ENCODE measurements at places on chromosomes 7 and 10.

DNA sequence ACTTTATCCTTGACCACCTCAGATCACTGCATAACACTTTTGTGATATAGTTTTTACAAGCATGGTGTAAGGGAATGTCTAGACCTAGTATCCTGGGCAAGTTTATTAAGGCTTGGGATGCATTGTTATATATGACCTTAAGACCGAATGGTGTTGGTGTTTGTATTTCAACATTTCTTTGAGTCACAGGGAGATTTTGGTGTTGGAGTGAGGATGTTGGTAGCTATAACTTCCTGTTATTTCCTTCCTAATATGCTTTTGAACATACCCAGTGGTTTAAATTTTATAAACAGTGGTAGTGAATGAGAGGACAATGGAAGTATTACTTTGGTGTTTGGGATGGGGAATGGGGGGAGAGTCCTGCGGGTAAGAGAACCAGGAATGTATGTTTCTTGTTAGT, 2.6 kb downstream of the EXOC4 start:
- no peak for DNase-seq

GRCh38 chr7:47765373-47765979, 182.8 kb downstream of the PKD1L1 start:
- no peak for DNase-seq

DNA sequence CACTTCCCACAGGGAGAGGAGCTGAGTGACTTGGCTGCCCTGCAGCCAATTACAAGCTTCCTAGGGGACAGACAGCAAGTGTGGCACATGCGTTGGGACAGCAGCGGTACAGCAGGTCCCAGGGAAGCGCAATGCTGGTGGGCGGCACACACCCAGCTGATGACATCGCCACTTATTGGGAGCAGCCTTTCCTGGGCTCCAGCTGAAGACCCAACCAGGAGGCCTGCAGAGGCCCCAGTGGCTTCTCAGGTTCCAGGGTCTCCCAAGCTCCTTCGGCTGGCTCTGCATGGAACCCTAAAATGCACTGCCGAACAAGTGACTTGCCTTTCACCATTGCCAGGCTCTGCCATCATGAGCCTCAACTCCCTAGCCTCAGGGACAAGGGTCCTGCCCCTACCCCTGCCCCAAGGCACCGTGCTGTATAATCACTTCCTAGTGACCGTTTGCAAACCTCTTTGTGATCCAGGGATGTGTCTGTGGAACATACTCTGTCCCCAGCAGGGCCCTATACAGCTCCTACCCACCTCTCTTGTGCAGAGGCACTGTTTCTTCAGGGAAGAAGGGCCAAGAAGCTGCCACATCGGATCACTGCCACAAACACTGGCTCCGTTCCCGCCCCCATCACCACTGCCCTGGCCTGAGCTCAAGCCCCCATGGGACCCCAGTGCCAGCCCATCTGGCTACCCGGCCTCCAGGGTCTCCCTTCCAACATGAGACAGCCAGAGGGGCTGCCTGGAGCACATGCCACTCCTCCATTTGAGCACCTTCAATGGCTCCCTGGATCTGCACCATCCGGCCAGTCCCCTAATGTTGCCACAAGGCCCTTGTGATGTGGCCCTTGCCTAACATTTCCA, 19.3 kb upstream of the SLIT1 start:
- no peak for DNase-seq

DNA sequence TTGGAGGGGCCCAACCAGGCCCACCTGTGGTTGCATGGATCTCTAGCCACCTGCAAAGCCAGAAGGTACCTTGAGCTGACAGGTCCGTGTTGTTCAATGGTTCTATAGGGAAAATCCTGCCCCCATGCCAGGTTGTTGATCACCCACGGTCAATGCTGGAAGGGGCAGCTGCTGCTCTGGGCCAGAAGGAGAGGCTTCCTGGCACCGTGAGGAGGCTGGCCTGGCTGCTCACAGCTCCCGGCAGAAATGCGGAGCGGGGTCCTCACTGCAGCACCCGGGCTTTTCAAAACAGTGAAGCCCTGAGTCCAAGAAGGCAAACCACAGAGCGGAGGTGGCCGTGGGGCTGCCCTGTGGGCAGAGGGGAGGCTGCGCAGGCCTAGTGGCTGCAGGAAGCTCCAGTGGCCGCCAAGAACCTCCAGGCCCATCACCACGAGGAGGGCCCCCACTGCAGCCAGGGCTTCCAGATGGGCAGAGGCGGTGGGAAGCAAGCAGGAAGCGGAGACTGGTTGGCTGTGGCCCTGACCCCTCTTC, 25.0 kb upstream of the GPR146 start:
- no peak for DNase-seq

- DNase-seq: no peak
These were observed 199.1 kb upstream of the AHR start for GRCh38 chr7:17099083-17099973.

DNA sequence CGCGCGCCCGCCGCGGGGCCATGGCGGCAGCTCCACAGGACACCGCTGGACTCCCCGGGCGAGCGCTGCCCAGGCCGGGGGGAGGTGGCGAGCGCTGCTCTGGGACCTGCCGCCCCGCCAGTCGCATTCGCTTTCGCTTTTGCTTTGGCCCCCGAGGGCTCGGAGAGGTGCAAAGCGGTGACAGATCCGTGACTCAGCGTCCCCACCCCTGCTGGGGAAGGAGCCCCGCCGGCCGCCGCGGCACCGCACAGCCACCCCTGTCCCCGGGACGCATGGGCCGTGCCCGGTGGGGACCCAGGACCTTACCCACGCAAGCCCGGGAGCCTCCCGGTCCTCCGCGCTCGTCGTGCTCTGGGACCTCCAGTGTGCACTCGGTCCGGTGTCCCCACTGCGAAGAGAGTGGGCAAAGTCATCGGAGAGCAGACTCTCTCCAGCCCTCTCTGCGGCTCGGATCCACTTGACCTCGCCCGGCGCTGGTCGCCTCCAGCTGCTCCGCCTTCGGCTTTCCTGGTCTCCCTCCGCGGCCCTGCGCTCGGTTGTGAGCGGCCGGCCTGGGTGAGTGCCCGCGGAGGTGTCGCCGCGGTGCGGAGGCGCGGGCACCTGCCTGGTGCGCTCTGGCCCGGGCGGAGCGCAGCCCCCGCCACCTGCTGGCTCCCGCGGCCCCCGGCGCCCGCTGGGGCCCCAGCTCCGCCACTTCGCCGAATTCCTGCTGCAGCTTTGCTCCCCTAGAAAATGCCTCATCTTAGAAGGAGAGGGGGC, at the start of gene IL15RA:
Gene IL15RA (minus strand): TSS at position 73 of the 759 bp plus-strand sequence. CDS start 51 bp downstream, at position 22.
- peak; percentile 84 for DNase-seq
